T-helper 1 cell (primary cell): ENCODE measurements at places on chromosomes 6 and 20.

GRCh38 chr6:162219266-162219665 lies 508.3 kb downstream of the PRKN start:
- DNase-seq = no peak

DNA sequence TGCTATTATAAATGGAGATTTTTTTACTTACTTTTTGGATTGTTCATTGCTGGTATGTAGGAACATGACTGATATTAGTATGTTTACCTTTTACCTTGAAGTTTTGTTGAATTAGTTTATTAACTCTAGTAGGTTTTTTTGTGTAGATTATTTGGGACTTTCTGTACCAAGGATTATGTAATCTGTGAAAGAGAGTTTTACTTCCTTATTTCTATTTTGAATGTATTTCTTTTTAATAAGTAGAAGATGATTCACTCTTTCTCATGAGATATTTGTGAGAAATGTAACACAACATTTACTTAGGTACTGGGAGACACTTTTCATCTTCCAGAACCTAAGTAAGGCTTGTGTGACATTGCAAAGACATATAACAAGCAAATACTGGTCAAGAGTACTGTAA lies 473.9 kb upstream of the HS3ST5 start:
- DNase-seq = no peak

GRCh38 chr6:20681243-20681684 lies 147.0 kb downstream of the CDKAL1 start:
- no peak for DNase-seq

GRCh38 chr6:26031151-26031594 lies 56.1 kb upstream of the HFE start:
- no peak for DNase-seq

- no peak for DNase-seq
These were observed 28.6 kb upstream of the SPO11 start for GRCh38 chr20:57301026-57301425.

DNA sequence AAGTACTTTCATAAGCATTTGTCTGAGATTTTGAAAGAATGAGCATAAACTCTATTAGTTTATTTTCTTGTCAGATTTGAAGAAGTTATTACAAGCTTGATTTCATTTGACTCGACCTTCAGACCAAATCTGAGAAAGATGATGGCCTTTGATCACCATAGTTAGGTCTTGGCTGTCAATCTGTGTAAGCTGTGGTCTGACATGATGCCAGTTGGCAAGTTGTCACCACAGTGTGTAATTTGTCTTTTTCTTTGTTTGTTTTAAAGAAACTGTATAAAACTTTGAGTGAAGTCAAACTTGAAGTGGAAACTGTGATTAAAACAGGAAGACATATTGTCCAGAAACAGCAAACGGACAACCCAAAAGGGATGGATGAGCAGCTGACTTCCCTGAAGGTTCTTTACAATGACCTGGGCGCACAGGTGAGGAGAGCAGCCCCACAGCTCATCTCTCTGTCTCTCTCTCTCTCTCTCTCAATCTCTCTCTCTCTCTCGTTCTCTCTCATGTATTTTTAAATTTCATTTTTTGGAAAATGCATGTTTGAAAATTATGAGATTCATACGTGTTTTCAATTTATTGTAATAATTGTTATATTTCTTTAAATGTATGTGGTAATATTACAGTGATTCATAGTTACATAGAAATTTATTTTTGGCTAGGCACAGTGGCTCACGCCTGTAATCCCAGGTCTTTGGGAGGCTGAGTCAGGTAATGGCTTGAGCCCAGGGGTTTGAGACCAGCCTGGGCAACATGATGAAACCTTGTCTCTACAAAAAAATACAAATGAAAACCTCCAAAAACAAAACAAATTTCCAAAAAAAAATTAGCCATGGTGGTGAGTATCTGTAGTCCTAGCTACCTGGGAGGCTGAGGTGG lies 208.1 kb downstream of the UTRN start:
- DNase-seq = no peak

GRCh38 chr6:148716811-148717210 lies 30.0 kb upstream of the UST start:
- no peak for DNase-seq

- no peak for DNase-seq
These were observed 13.5 kb upstream of the CD2AP start for GRCh38 chr6:47464052-47464451.

GRCh38 chr6:82484737-82485626 lies 121.4 kb downstream of the TPBG start:
- no peak for DNase-seq

GRCh38 chr6:158963020-158963808 lies 36.8 kb downstream of the RSPH3 start:
- DNase-seq = no peak

GRCh38 chr6:43496370-43497128 lies 13.6 kb downstream of the LRRC73 start:
- no peak for DNase-seq

- DNase-seq = no peak
These were observed 50.0 kb downstream of the CDH26 start for GRCh38 chr20:60008130-60008808.

- DNase-seq = no peak
These were observed 29.2 kb downstream of the CDH22 start for GRCh38 chr20:46279103-46279502.

- no peak for DNase-seq
These were observed 353.7 kb downstream of the GRIK2 start for GRCh38 chr6:101747160-101747559.

GRCh38 chr20:47708140-47708807 lies 77.0 kb downstream of the SULF2 start:
- DNase-seq = no peak

DNA sequence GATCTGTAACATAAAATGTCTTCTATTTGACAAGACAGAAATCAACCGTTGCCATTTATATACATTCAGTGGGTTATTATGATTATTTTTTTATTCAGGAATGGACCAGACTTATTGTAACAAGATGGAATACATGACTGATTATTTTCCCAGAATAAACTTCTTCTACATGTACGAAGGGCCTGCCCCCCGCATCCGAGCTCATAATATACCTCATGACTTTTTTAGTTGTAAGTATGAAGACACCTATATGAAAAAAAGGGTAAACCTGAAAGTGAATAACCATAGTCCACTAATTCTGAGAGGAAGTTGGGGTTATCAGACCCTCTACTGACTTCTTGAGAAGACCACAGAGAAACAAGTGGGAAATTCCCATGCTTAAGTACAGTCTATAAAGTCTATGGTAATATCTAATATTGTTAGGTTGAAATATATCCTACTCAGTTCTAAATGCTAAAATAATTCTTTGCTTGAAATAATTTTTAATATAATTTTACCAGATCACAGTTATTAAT lies 15.9 kb downstream of the OR2A4 start:
- no peak for DNase-seq

GRCh38 chr6:105459864-105460263 lies 57.0 kb upstream of the PREP start:
- no peak for DNase-seq

GRCh38 chr20:1215386-1216170 lies 10.3 kb upstream of the RAD21L1 start:
- no peak for DNase-seq

DNA sequence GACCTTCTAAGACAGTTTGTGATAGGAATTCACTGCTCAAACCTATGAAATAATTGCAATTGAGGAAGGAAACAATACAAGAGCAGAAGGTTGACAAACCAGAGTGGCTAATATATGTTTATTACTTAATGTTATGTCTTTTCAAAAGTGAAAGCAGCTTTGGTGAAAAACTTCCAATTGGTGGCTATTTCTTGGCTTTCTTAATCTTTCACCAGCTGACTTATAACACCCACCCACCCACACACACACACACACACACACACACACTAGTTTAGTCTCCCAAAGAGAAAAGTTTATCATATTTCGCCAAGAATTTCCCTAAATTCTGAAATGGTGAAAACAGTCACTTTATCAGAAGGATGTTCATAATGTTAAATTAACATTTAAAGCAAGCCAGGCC lies 583.5 kb downstream of the EYS start:
- no peak for DNase-seq

DNA sequence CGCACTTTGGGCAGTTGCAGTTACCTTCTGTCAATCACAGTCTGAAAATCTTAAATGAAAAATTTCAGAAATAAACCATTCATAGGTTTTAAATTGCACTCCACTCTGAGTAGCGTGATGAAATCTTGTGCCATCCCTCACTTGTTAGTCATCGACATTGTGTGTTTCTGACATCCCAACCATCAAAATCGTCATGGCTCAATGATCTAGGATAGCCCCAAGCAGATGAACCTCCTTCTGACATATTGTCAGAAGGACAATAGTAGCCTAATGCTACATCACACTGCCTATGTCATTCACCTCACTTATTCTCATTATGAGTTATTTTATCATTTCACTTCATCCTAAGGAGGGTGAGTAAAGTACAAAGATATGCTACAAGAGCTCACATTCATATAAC lies 284.8 kb downstream of the PTPRK start:
- DNase-seq = no peak

DNA sequence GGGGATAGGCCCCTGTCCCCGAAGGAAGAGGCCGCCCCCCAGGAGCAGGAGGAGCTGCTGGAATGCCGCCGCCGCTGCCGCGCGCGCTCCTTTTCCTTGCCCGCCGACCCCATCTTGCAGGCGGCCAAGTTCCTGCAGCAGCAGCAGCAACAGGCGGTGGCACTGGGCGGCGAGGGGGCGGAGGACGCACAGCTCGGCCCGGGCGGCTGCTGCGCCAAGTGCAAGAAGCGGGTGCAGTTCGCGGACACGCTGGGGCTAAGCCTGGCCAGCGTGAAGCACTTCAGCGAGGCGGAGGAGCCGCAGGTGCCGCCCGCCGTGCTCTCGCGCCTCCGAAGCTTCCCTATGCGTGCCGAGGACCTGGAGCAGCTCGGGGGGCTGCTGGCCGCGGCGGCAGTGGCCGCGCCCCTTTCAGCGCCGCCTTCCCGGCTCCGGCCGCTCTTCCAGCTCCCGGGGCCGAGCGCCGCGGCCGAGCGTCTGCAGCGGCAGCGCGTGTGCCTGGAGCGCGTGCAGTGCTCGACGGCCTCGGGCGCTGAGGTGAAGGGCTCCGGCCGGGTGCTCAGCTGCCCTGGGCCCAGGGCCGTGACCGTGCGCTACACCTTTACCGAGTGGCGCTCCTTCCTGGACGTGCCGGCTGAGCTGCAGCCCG lies 630 bp downstream of the PPP1R3G start:
- no peak for DNase-seq

- no peak for DNase-seq
These were observed 9.2 kb downstream of the SLC35A1 start for GRCh38 chr6:87481931-87482330.

GRCh38 chr20:50292591-50293283 lies 102.1 kb downstream of the CEBPB start:
- no peak for DNase-seq

DNA sequence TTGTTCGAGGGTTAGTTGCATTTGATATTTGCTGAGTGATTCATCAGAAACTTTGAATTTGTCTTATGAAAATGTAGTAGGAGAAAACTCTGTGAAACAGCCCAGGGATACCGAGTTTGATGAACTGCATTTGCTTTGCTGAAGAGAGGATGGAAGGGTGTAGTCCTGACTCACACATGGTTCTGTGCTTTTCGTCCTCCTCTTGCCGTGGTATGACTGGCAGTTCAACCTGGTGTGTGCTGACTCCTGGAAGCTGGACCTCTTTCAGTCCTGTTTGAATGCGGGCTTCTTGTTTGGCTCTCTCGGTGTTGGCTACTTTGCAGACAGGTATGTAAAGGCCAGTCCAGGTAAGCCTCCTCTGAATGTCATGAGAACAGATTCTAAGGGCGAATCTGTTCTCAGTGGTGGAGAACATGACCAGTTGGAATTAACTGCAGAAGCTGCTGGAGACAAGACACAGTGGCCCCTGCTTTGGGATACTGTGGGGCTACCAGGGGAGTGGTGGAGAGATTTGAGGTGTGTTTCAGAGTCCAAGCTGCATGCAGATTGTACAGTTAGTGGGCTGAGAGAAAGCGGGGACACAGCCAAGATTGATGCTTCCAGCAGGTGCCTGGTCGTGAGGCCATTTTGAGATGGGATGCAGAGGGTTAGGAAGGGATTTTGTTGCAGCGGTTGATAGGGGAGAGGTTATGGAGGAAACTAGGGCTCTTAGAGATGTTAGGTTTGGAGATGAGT lies 8.4 kb downstream of the SLC22A1 start:
- DNase-seq = no peak

- DNase-seq = no peak
These were observed 7.4 kb upstream of the KIF16B start for GRCh38 chr20:16580620-16581019.

DNA sequence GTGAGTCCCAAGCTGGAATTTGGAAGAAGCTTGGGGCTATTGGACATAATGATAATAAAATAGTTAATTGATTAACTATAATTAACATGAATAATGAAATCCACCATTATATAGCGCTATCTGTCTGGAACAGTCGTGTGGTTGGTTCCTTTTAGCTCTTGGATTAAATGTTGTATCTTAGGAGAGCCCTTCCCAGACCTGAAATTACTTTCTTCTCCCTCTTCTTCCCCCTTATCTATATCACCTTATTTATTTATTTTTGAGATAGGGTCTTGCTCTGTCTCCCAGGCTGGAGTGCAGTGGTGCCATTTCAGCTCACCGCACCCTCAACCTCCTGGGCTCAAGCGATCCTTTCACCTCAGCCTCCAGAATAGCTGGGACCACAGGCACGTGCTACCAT lies 64.6 kb downstream of the NCOA3 start:
- no peak for DNase-seq

DNA sequence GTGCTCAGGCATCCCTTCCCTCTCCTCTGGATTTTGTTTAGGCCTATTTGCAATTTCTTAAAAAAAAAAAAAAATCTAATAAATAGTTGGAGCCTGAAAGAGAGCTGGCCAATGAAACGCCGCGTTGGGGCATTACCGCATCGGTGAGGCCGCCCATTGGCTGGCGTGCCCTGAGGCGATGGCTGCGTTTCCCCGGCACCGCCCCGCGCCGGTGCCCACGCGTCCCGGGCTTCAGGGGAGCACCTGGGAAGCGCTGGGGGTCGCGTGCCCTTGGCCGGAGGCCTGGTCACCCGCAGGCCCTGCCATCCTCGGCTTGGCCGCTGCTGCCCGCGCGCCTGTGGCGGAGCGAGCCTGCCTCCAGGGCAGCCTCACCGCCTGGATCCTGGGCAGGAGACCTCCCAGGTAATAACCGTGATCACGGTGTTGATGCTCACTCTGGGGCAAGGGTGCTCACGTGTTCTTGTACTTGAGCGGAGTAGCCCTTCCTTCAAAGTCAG lies 155.4 kb downstream of the NRN1 start:
- peak; percentile 68 for DNase-seq

GRCh38 chr6:47718571-47718970 lies 20.2 kb downstream of the ADGRF4 start:
- DNase-seq = no peak

DNA sequence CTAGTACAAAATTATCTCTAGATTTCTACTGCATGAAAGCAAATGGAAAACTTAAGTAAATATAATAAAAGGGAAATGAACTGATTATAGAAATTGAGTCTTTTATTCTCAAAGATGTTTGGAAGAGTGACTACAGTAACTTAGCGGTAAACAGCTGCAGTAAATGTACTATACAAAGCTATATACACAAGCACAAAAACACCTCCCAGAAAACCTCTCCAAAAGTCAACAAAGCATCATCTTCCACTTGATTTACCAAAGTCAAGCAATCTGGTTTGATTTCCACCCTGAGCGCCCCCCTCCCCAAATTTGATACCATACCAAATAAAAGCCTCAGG lies 142.1 kb upstream of the SHLD1 start:
- DNase-seq = no peak

- no peak for DNase-seq
These were observed 228.3 kb downstream of the TTLL2 start for GRCh38 chr6:167552961-167553735.

GRCh38 chr20:40724566-40724965 lies 35.5 kb upstream of the MAFB start:
- DNase-seq = no peak

GRCh38 chr6:52617087-52617486 lies 40.2 kb upstream of the TRAM2 start:
- DNase-seq = no peak
